Skin of body (tissue), 3 donors: ENCODE measurements at places on chromosomes 11 and 22. TPM values are rescaled to one million over a fixed set of nuclear protein-coding genes. Genes with fewer than 3 reads are reported as not detected.

Gene OR2AG1
- total RNA-seq: not detected

Gene PANX2
- total RNA-seq: 0.30 TPM

Gene SYTL2
- total RNA-seq: 40.4 TPM

Gene OR6M1
- not detected for total RNA-seq

Gene STIP1
- total RNA-seq: 67.6 TPM

Gene SCUBE1
- 0.20 TPM for total RNA-seq

Gene GGT1
- total RNA-seq: 2.5 TPM

Gene SAA2
- total RNA-seq: 0.69 TPM

Gene PIK3IP1
- total RNA-seq: 14.9 TPM

Gene GTF2H1
- 50.9 TPM for total RNA-seq

Gene WBP2NL
- total RNA-seq: 2.6 TPM

Gene MMP20
- not detected for total RNA-seq

Gene SDHD
- 124 TPM for total RNA-seq

Gene STARD10
- total RNA-seq: 28.7 TPM

Gene RASGRP2
- total RNA-seq: 5.1 TPM

Gene CYTH4
- total RNA-seq: 13.2 TPM

Gene SLC37A2
- 10.3 TPM for total RNA-seq

Gene PHETA2
- 14.8 TPM for total RNA-seq

Gene RIMBP3C
- total RNA-seq: not detected

Gene CHST1
- total RNA-seq: 0.59 TPM

Gene KCNJ5
- 2.0 TPM for total RNA-seq

Gene TEAD1
- total RNA-seq: 62.1 TPM

Gene C11orf52
- 1.4 TPM for total RNA-seq

Gene APOA5
- not detected for total RNA-seq

Gene WNT11
- 33.0 TPM for total RNA-seq

Gene SLC6A5
- total RNA-seq: not detected

Gene TCN1
- 12.0 TPM for total RNA-seq

Gene FAM180B
- total RNA-seq: 0.99 TPM

Gene PATE4
- not detected for total RNA-seq

Gene RASSF10
- 9.8 TPM for total RNA-seq

Gene OR51I1
- total RNA-seq: 0.59 TPM

Gene DENND5A
- total RNA-seq: 103 TPM

Gene BDNF
- 2.9 TPM for total RNA-seq

Gene MRPL48
- total RNA-seq: 30.6 TPM

Gene KCNQ1OT1
- 12.0 TPM for total RNA-seq

Gene P2RY2
- total RNA-seq: 3.1 TPM

Gene SYT7
- total RNA-seq: 1.7 TPM

Gene SCGB1D4
- total RNA-seq: not detected

Gene MGAT3
- total RNA-seq: 4.2 TPM

Gene SLCO2B1
- total RNA-seq: 9.8 TPM

Gene KLHDC7B
- 0.30 TPM for total RNA-seq

Gene IGLL1
- total RNA-seq: 0.39 TPM

Gene MS4A2
- total RNA-seq: 11.1 TPM

Gene TANGO2
- 15.5 TPM for total RNA-seq

Gene SF3A1
- total RNA-seq: 30.0 TPM

Gene E2F8
- 2.7 TPM for total RNA-seq

Gene SLC5A1
- 13.7 TPM for total RNA-seq

Gene ENTHD1
- total RNA-seq: not detected

Gene PPP1CA
- total RNA-seq: 78.3 TPM

Gene LYVE1
- 48.0 TPM for total RNA-seq

Gene EPS8L2
- total RNA-seq: 35.6 TPM

Gene FOSL1
- 10.6 TPM for total RNA-seq

Gene CREBZF
- total RNA-seq: 64.6 TPM

Gene CEND1
- total RNA-seq: not detected

Gene NXPE4
- not detected for total RNA-seq

Gene SCGB2A2
- 1.2 TPM for total RNA-seq

Gene LMF2
- total RNA-seq: 16.1 TPM
